Stimulated activated CD8-positive, alpha-beta memory T cell treated with anti-CD3 and anti-CD28 coated beads, Interleukin-4, amount 100 ng/mL, for 48 hours (primary cell): ENCODE measurements at places on chromosomes 6 and 20.

GRCh38 chr6:145042559-145042958 is 692.8 kb downstream of the EPM2A start:
- DNase-seq: no peak

- no peak for DNase-seq
Measured at GRCh38 chr6:148311966-148312669, 30.5 kb upstream of the SASH1 start.

DNA sequence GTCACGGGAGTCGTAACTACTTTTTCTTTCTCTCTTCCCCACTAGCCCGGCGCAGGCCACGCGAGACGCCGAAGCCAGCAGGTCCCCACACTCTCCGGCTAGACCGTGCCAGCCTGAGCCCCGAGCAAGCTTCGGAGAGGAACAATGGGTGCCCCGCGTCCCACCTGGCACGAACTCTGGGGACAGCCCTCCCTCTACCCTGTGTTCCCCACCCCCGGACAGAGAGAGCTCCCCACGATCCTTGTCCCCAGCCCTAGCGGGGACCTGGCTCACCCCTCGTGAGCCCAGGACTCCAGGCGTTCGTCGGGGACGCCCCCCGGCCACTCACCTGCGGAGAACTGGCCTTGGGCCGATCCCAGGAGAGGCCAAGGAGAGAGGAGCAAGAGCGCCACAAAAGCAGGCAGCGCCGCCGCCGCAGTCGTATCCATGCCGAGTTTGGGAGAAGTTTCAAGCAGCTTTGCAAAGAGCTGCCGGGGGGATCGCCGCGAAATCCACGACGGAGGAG is 416 bp downstream of the PTPRK start:
- no peak for DNase-seq

DNA sequence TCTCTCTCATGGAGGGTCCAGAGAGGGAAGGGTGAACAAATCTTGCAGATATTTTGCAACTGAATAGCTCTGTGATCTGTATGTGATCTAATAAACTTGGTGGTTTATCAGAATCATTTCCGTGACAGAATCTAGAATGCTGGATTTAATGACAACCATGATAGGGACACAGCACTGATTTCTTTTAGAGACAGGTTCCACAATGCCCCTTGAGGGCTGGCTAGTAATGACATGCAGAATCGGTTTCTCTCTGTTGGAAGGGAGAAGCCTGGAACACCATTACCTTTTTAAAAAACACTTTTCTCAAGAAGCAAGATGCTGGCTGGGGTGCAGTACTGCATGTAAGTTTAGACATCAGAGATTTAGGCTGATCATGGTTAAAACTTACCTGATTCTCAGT is 313.4 kb downstream of the CDH26 start:
- DNase-seq: no peak

DNA sequence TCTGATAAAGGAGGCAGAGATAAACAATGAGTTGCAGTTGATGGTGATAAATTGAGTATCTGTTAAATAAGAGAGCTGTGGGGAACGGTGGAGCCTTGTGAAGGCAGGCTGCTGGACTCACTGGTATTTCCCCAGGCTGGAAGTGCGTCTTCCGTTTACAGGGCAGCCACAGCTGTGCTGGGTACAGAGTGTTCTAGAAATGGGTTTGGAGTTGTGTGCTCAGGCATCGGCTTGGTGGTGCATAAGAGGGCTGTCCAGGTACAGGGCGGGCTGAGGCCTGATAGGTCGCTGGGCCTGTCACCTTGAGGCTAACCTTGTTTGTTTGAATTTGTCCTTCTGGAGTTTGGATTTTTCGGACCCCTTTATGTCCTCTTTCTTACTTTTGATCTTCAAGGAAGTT is 39.3 kb downstream of the ARID1B start:
- DNase-seq: no peak

GRCh38 chr6:106997392-106998158 is 23.0 kb upstream of the CD24 start:
- peak; percentile 79 for DNase-seq

DNA sequence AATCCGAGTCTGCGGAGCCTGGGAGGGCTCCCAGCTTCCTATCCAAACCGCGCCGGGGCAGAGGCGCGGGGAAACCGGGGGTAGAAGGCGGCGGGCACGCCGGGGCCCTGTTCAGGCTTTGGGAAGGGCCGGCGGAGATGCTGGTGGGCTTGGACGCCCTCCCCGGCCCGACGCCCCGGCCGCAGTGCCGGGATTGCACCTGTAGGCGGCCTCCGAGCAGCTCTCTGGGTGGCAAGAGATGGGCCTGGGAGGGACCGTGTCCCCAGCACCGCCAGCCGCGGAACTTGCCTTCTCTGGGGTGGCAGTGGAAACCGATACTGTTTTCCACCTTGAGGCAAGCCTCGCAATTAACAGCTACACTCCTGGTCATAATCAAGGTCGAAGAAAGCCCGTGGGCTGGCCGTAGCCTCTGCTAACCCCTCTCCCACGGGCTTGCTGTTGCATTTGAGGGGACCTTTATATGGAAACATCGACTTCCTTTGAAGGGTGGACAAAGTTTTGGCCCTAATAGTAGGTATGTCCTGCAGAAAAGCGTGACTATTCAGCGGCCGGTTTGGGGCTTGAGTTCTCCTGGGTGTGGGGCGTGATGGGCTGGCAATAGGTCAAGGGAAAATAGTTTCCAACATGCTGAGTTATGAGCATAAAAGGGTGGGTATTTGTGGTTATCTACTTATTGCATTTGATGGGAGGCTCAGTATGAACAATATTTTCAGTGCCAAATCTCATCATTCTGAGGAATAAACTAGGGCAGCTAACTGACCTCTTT is 1.1 kb upstream of the JAG1 start:
- peak; percentile 66 for DNase-seq

- DNase-seq: no peak
Measured at GRCh38 chr6:32519118-32519909, 10.8 kb downstream of the HLA-DRB5 start.

DNA sequence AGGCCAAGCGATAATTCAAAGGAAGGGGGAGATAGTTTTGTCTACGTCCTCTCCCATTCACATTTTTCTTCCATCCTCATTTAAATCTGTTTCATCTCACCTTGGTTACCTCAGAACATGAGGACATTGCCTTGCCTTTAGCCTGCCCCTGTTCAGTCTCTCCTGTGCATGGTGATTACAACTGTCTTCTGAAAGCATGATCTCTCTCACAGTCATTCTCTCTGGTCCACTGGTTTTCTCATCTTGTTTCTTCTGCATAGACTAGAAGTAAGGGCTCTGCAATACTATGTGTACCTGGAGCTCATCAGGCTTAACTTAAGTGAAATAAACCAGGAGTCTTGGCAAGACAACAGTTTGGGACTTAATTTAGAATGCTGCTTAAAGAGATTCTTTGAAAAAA is 31.4 kb downstream of the CLVS2 start:
- DNase-seq: no peak

- no peak for DNase-seq
Measured at GRCh38 chr6:79335133-79335674, 100.7 kb upstream of the HMGN3 start.

DNA sequence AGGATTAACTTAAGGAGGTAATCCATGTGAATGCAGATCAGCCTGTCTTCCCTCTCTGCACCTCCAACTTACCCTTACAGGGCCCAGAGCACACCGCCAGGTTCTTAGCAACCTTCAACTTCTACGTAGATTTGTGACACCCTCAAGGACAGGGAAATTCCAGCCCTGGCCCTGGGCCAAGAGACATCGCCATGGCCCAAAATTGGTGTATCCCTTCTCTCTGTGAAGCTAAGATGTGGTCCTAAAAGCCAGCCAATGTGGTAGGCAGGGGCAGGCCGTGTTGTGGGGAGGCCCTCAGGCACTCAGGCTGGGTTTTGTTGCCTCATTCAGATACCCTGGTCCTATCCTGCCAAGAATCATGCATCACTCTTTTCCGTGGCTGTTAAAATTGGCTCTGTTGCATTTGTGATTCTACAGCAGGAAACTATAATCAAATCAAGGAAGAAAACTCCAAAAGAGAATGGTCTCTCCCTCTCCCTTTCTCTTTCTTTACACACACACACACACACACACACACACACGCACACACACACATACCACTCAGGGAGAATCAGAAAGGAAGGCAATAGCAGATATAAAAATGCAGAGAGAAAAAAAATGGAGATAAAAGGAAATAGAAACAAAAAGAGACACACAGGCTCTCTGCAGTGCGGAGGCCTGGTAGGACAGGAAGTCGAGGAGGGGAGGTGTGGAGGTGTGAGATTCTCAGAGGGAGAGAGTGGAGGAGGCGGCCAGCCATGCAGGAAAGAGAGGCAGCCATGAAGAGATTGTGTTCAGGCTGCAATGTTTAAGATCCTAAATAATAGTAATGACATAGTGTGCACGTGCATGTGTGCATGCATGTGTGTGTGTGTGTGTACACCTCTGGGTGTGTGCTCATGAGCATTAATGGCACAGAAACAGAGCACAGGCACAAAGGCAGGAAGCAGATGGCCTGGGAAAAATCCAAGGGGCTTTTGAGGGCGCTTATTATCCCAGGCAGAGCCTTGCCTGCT is 201.8 kb upstream of the LRFN2 start:
- DNase-seq: peak; percentile 30

DNA sequence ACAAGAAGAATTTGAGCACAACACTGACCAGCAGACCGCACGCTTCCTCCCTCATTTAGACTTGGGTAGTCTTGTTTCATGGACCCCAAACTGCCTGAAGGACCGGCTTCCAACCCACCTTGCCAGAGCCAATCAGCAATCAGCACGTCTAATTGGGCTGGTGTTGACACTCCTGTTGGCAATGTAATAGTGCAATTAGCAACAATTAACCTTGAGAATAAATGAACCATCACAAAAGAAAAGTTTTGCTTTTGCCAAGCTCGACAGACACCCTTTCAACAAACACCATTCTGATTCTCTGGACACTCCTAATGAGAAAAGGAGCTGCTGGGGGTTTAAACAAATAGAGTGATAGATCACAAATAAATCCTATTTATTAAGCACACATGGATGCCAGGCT is 61.0 kb downstream of the EDN3 start:
- no peak for DNase-seq

- no peak for DNase-seq
Measured at GRCh38 chr20:2276015-2276414, 19.8 kb upstream of the TGM3 start.

DNA sequence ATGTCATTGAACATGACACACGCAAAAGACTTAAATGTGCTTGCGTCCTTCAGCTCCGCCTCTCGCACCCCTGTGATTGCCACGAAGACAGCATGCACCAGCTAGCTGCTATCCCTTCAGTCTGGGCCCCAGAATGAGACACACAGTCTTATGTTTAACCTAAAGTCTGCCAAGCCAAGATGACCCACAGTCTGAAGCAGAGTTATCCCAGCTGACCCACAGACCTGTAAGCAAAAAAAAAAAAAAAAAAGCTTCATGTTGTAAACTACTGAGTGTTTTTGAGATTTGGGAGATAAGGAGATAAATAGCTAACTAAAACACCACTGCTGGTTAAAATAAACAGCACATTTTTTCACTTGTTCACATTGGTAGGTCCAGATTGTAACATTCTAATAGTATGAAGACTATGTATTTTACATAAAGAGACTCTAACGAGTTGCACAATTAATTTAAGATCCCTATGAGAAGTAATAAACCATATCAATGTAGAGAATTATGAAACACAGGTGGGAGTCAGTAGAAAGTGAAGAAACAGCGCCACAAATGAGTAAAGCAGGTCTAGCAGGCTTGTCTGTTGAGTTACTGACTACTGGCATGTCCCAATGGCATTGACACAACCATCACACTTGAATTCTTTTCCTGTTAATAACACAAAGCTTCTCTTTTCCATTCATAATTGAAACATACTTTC is 47.4 kb upstream of the CCDC28A start:
- DNase-seq: no peak

GRCh38 chr20:33656783-33657703 is 5.1 kb upstream of the C20orf144 start:
- DNase-seq: no peak

DNA sequence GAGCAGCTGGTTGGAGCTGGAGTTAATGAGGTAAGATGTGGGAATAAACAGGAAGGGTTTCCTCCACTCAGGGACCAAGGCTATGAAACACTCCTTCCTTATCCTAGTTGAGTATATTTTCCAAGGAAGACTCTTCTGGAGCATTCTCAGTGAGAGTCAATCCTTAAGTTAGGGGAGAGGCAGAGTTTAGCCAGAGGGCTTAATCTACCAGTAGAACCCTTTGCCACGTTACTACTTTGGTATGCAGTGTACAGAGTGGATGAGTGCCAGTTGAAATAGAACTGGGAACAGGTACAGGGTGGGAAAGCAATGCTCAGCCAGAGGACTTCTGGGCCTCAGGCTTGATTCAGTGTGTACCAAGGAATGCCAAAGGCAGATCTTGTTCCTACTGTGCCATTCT is 114.3 kb downstream of the UBE3D start:
- DNase-seq: no peak

DNA sequence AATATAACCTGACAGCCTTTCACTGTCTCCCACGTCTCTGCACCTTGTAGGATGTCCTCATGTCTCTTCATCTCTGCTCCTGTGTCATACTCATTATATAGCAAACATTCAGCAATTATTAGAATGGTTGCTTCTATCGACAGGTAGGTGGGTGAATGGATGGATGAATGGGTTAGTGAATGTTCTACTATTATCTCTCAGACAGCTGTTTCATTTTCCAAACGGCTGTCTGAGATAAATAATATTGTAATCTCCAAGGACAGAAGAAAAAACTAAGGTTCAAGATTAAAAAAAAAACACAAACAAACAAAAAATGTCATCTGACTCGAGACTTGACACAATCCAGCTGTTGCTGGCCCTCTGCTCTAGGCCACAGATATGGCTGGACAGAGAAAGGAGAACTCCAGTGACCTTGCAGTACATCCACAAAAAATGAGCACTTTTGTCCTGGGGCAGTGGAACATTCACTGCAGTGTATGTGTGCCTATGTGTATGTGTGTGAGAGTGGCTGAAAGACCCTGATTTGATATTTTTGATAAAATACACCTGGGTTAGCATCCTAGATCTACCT is 2.1 kb downstream of the HNF4A start:
- no peak for DNase-seq

- DNase-seq: no peak
Measured at GRCh38 chr6:152309006-152309405, 328.2 kb downstream of the SYNE1 start.

GRCh38 chr20:10110151-10110550 is 75.4 kb downstream of the ANKEF1 start:
- DNase-seq: no peak

- no peak for DNase-seq
Measured at GRCh38 chr20:41141153-41141815, 3.9 kb downstream of the PLCG1 start.

DNA sequence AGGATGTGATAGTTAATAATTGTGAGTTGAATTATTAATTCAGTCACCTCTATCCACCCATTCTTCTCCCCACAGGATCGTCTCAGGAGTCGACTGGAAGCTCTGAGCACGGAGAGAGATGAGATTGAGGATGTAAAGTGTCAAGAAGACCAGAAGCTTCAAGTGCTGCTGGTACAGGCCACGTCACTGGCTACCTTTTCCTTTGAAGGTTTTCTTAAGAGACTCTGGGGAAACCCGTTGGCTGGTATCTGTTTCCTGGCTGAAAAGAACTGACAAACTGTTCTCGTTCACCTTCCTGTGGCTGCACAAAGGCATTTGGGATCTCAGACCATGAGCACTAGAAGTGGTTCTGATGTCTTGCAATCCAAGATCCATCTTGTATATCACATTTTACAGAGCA is 3.8 kb downstream of the TRIM15 start:
- DNase-seq: peak; percentile 45
